ENCODE measurements at places on chromosomes 12 and 14.
A peak's percentile ranks its signal among the peaks of the same experiment; 100 is the strongest.

GRCh38 chr14:102138961-102139285 lies 774 bp upstream of the WDR20 start:
- no peak for DNase-seq

- DNase-seq = no peak
Measured at GRCh38 chr12:2125651-2126522, 73.1 kb downstream of the CACNA1C start.

GRCh38 chr14:40581264-40581663 lies 1025.4 kb upstream of the LRFN5 start:
- no peak for DNase-seq

DNA sequence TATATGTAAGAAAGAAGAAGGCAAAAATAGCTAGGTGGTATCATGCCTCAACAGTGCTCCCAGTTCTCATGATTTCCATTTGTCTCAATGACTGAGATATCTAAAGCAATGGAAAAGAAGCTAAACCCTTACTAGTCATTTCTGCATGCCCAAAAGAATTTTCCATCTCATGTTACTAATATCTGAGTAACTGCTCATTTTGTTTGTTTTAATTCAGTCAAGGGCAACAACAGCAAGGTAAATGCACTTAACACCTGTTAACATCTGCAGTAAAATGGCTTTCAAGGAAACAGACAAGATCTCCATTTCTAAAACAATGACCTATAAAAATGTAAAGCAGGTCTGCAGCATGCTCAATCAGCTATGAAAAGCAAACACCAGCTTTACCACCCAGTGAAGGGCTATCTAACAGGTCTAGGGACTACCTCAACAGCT lies 19.4 kb upstream of the SELPLG start:
- DNase-seq = no peak

GRCh38 chr14:99321236-99321925 lies 49.4 kb upstream of the BCL11B start:
- DNase-seq = no peak

DNA sequence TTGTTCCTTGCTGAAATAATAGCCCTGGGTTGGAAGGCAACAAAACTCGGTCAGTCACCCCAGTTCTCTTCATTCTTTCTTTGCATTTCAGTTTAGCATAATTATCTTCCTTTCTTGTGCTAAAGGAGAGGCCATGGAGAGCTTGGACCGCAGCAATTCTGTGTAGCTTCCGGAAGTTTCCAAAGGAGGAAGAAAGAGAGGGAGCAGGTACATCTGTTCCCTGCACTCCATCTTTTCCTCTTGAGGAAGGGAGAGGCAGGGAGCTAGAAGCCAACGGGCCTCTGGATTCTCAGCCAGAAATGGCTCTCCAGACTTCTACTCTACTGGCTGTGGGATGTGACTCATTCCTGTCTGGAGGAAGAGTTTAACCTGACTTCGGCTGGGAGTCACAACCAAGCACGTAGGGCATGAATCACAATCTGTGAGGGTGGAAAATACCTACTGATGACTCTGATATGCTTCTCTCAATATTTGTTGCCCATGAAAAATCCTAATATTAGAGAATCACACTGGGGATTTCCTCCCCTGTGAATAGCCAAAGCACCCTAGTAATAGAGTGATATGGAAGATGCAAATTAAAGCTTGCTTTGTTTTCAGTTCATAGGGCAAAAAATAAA lies 17.0 kb downstream of the ANO6 start:
- DNase-seq = peak; percentile 87

- no peak for DNase-seq
Measured at GRCh38 chr14:29913566-29913965, 14.1 kb downstream of the PRKD1 start.

DNA sequence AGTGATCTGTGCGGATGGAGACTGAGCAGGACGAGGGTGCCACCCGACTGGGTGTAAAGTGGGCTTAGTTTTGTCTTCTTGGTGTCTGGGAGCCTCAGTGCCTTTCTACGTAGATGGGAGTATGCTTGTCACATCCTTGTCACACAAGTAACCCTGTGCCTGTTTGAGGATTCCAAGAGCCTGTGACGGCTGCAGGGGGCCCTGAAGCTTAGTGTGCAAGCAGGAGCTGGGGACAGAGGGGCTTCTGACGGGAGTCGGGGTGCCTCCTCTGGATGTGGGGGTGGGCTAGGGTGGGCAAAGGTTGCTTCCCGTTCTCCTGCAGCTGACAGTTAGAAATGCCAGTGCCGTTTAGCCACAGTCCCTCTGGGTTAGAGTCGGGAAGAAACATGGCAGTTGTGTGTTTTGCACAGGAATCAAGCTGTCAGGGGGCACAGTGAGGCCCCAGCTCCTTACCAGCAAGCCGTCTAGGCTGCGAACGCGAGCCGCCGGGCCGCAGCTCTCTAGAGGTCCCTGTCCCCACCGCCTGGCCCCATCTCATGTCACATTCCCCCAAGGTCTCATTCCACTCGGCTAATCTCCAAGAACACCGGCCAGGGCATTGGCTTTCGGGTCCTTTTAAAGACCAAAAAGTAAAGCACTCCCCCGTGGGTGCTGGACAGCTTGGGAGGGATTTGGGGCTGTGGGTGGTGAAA lies 7.0 kb downstream of the RTL1 start:
- no peak for DNase-seq

DNA sequence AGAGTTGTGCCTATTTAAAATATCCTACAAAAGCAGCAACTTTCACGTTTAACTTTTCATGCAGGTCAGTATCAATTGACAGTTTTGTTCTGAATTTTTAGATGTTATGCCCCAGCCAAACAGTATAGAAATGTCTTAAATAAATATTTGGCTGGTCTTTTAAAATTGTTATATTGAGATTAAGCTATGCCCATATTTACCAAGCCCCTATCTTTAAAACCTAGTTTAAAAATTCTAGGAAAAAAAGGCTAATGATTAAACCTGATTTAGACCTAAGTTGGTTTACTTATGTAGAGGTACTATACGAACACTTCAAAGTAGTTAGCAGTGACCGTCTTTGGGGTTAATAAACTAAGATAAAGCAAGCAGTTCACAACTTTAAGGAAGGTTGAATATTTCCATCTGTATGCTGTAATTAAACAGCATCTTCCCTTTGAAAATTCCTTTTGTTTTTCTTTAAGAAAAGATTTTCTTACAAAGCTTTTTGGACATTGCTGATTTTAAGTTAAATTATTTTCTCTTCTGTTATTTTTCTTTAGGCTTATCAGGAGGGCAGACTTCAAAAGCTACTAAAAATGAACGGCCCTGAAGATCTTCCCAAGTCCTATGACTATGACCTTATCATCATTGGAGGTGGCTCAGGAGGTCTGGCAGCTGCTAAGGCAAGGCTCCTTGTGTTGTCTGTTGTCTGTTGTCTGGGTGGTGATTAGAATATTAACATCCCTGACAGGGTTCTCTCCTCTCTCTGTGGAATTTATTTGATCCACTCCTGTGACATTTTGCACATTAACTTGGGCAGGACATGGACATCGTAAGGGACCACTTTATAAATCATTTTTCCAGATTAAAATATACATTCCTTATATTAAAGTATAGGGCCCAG lies 7.5 kb downstream of the EID3 start:
- DNase-seq = no peak

DNA sequence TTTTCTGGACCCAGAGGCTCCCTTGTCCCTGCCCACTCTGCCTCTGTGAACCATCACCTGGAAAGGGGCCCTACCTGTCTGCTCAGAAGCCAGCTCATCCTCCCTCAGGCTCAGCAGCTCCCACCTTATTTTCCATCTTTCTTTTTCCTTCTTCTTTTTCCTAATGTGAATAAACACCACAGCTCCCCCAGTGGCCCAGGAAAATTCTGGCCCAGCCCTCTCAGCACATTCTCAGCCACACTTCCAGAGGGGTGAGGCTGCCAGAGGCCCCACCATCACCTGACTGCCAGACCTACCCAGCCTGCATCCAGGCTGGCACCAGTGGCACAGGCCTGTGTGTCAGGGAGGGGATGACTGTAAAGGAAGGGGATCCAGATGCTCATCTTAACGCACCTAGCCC lies 23.0 kb downstream of the ZFHX2 start:
- DNase-seq = no peak

DNA sequence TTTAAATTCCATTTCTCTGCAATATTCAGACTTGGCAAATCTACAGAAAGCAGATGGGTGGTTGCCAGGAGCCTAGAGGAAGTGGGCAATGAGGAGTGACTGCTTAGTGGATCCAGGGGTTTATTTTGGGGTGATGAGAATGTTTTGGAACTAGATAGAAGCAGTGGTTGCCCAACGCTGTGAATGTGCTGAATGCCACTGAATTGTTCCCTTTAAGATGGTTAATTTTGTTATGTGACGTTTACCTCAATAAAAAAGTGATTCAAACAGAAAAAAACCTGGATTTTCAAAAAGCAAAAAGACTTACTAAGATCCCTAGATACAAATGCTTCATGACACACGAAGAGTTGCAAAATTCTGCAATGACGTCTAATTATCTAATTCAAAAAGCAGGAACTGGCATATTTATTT lies 34.2 kb downstream of the DAO start:
- DNase-seq = peak; percentile 27

DNA sequence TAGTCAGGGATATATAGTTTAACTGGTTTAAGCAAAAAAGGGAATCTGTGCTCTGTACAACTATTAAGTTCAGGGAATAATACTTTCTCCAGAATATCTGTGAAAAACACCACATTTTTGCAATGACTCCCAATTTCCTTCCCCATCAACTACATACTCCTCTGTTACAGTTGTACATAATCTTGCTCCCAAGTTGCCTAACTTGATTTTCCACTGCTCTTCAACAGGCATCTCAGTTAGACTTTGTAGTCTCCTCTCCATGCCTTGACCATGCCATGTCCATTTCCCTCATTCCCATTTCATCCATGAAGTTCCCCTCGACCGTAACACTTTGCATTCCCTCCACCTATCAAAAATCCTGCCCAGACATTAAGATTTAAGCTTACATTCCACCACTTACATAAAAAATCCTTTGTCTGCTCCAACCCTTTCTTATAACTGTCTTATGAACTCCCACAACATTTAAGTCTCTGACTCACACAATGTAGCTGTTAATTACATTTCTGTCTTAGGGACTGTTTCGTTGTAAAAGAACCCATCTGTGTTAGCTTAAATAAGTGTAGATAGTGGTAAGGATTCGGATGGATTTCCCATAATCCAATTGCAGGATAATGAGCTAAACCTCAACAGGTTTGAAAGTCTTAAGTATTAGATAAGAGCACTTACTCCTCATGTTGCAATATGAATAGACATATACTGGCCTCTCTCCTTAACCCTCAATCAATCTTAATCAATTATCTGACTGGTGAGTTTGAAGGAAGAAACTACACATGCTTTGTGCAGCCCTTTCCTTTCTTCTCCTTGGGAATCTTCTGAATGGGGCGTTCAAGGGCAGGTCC lies 156.5 kb downstream of the PAWR start:
- no peak for DNase-seq

- no peak for DNase-seq
Measured at GRCh38 chr12:103422746-103423515, 72.8 kb downstream of the C12orf42 start.

- no peak for DNase-seq
Measured at GRCh38 chr12:91890742-91891141, 254.9 kb downstream of the BTG1 start.

DNA sequence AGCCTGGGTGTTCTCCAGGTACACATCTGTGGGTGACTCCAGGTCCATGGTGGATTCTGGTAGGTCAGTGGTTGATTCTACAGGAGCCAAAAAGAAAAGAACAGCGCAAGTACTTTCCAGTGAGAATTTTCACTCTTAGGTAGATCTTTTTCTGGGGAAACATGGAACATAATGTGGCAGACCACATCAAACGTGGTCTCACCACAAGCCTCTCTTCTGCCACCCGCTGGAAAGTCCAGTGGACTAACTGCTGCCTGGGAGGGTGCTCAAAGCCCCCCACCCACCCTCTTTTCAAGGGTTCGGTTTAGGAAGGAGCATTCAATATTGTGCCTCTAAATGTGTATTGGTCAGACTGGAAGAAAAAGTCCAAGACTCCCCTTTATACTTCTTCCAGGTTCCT lies 36.1 kb upstream of the PRB2 start:
- DNase-seq = no peak

DNA sequence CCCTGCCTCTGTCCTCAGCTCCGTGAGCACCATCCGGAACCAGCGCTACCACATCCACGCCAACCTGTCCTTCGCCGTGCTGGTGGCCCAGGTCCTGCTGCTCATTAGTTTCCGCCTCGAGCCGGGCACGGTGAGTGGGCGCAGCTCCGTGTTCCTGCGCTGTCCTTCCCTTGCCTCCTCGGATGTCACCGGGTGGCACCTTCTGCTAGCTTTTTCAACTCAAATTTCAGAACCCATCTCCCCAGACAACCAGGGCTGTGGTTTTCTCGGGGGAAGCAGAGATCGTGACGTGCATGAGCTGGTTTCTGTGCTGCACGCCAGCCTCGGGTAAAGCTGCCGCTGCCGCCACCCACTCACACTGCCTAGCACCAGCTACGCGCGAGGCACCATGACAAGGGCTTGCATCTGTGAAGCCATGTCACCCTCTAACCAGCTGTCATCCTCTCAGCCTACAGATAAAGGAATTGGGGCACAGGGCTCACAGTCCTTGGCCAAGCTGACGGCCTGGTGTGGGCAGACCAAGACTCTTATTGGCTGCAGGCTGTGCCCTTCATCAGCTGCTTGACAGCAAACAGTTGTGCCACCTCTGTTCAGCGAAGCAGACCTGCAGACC lies 152.1 kb downstream of the ADGRD1 start:
- DNase-seq = no peak

- DNase-seq = no peak
Measured at GRCh38 chr14:93055651-93056115, 60.0 kb downstream of the ITPK1 start.

GRCh38 chr12:62599854-62600437 lies 133.3 kb downstream of the MON2 start:
- DNase-seq = no peak

DNA sequence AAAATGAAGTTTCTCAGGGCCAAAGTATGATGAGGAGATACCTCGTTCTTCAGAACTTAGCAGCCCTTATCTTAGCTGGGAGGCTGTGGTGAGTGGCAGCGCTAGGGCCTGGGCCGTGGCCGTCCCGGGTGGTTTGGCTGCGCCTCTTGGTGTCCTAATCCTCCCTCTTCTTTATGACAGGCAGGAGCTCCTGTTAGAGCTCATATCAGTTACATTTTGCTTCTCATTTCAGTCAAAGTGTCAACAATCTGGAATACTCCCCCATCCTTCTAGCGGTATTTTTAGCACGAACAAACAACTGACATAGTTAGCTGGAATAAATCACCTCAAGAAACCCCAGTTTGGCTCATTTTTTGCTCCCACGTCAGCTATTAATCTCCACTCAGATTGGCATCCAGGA lies 188.8 kb downstream of the TTC7B start:
- DNase-seq = no peak

- DNase-seq = no peak
Measured at GRCh38 chr12:25320123-25321006, 69.6 kb upstream of the KRAS start.
